Activated CD4-positive, alpha-beta T cell treated with anti-CD3 and anti-CD28 coated beads, Interleukin-2, amount 10 ng/mL, durations not matched to agents 7 days and 5 days (primary cell): ENCODE measurements at places on chromosomes 12 and 14.

- no peaks in the 10 kb centered on the region for H3K27me3 ChIP-seq
- H3K4me3 ChIP-seq, result no peak overlapping the region
- peak; percentile 30 for DNase-seq
- peak overlapping the region; percentile 9 for H3K27ac ChIP-seq
Observed at GRCh38 chr14:73463411-73463810, 5.1 kb upstream of the NUMB start.

- no peaks in the 10 kb centered on the region for H3K36me3 ChIP-seq
- H3K4me1 ChIP-seq, result no peaks in the 10 kb centered on the region
- peaks cover 9% of the 10 kb centered on the region for H3K27me3 ChIP-seq
- no peak for DNase-seq
Observed at GRCh38 chr12:95646781-95647190, 95.5 kb upstream of the USP44 start.

- peaks cover 11% of the 10 kb centered on the region for H3K4me1 ChIP-seq
- no peak overlapping the region for H3K4me3 ChIP-seq
- no peak overlapping the region for H3K27ac ChIP-seq
- no peaks in the 10 kb centered on the region for H3K27me3 ChIP-seq
Observed at GRCh38 chr12:93805736-93806141, 128.6 kb downstream of the CRADD start.

DNA sequence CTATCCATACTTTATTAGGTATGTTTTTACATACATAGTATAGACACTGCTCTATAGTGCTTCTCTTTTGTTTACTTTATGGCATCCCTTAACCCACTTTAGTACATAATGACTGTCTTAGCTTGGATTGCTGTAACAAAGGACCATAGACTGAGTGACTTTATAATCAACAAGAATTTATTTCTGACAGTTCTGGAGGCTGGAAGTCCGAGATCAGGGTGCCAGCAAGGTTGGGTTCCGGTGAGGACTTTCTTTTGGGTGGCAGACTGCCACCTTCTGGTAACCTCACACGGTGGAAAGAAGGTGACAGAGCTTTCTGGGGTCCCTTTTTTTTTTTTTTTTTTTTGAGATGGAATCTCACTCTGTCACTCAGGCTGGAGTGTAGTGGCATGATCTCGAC lies 48.6 kb upstream of the PPM1H start:
- H3K36me3 ChIP-seq, result no peaks in the 10 kb centered on the region
- H3K4me3 ChIP-seq, result no peak overlapping the region
- H3K27ac ChIP-seq, result no peak overlapping the region
- no peak for DNase-seq
- peaks cover 5% of the 10 kb centered on the region for H3K27me3 ChIP-seq

DNA sequence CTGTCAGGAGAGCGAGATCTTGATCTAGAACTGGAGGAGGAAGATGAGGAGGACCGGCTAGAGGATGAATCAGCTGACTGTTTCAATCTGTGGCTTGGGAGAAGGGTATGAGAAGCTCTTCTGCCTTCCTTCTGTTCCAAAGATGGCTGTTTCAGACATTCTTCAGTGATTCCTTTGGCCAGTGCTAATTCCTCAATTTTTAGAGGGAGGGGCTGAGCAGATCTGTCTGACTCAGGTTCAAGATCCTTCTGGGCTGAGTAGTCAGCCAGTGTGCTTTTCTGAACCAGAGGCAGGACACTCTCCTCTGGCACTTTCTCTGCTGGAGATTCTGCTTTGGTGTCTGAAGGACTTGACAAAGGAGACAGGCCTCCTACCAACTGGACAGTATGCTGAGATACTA lies 15.2 kb downstream of the ACIN1 start:
- no peak overlapping the region for H3K27ac ChIP-seq
- DNase-seq, result no peak

DNA sequence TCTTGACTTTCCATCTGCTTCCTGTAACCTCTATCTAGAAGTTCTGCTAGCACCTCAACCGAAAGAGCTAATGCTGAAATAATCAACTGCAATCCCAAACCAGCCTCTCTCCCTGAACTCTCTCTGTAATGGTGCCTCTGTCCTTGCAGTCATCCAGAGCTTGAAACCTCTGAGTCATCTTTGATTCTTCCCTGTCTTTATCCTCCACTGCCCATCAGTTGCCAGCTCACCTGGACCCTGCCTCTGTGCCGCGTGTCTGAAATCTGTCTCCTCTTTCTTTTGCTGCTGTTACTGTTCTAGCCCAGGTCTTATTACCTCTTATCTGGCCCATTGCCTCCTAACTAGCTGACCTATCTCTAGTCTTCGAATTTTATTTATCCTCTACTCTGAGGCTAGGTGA lies 15.5 kb downstream of the CLSTN3 start:
- peaks cover 11% of the 10 kb centered on the region for H3K4me1 ChIP-seq
- H3K36me3 ChIP-seq, result peaks cover 54% of the 10 kb centered on the region
- no peak for DNase-seq
- no peaks in the 10 kb centered on the region for H3K27me3 ChIP-seq
- no peak overlapping the region for H3K27ac ChIP-seq

- H3K36me3 ChIP-seq, result no peaks in the 10 kb centered on the region
- H3K4me1 ChIP-seq, result no peaks in the 10 kb centered on the region
- no peak overlapping the region for H3K27ac ChIP-seq
- no peaks in the 10 kb centered on the region for H3K27me3 ChIP-seq
- no peak for DNase-seq
Observed at GRCh38 chr14:105151838-105152793, 16.5 kb downstream of the JAG2 start.

- peaks cover 12% of the 10 kb centered on the region for H3K36me3 ChIP-seq
- H3K27me3 ChIP-seq, result no peaks in the 10 kb centered on the region
- peak; percentile 73 for DNase-seq
Observed at GRCh38 chr14:50001151-50001998, 108.5 kb downstream of the ARF6 start.

- H3K4me1 ChIP-seq, result peaks cover 29% of the 10 kb centered on the region
- DNase-seq, result no peak
- peaks cover 23% of the 10 kb centered on the region for H3K36me3 ChIP-seq
- H3K4me3 ChIP-seq, result no peak overlapping the region
- H3K27ac ChIP-seq, result no peak overlapping the region
- H3K27me3 ChIP-seq, result no peaks in the 10 kb centered on the region
Observed at GRCh38 chr14:59293935-59294661, 105.6 kb downstream of the DAAM1 start.

DNA sequence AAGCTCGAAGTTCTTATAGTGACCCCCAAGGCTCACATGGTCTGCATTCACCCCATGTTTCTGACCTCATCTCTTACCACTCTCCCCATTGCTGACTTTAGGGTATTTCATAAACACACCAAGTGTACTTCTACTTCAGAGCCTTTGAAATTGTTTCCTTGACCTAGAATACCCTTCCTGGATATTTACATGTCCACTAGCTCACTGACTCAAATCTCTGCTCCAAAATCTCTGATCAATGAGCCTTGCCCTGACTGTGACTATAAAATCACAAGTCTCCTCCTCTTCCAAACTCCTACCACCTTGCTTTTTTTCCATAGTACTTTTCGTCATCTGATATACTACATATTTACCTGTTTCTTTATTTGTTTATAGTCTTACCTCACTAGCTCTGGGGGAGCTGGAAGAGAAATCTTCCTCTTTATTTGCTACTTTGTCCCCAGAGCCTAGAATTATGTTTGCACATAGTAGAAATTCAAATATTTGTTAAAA lies 105.1 kb downstream of the RMST start:
- H3K4me3 ChIP-seq, result no peak overlapping the region
- DNase-seq, result no peak
- H3K27ac ChIP-seq, result no peak overlapping the region
- H3K27me3 ChIP-seq, result no peaks in the 10 kb centered on the region
- H3K4me1 ChIP-seq, result no peaks in the 10 kb centered on the region

GRCh38 chr12:74781991-74782485 lies 244.4 kb downstream of the ATXN7L3B start:
- no peaks in the 10 kb centered on the region for H3K27me3 ChIP-seq
- H3K4me1 ChIP-seq, result no peaks in the 10 kb centered on the region
- no peaks in the 10 kb centered on the region for H3K36me3 ChIP-seq
- H3K27ac ChIP-seq, result no peak overlapping the region

GRCh38 chr12:80412343-80412953 lies 31.6 kb upstream of the PTPRQ start:
- no peak overlapping the region for H3K4me3 ChIP-seq
- no peaks in the 10 kb centered on the region for H3K36me3 ChIP-seq
- peak; percentile 14 for DNase-seq
- no peak overlapping the region for H3K27ac ChIP-seq
- H3K27me3 ChIP-seq, result no peaks in the 10 kb centered on the region
- H3K4me1 ChIP-seq, result no peaks in the 10 kb centered on the region

DNA sequence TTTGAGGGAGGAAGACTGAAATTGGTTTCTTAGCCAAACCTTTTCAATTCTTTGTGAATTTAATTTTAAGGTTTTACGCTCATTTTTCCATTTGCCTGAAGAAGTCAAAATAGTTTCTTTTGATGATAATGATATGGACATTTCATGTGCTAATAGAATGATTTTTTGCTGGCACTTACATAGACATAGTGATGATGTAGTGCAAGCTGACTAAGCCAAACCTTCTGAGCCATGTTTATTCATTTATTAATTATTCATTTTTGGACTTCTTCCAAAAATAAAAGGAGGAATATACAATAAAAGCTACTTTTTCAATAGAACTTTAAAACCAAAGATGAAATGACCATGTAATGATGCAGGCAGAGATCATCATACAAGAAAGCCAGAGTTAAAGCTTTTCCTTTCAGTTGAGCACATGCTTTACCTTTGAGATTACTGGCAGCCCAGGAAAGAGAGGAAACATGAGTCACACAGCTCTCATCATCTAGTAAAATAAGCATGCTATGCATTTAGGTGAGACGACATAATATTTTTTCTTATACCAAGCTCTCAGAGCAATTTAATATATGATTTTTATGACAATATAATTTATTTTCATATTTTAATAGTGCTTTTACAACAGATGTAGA lies 24.8 kb downstream of the KCNA1 start:
- peaks cover 25% of the 10 kb centered on the region for H3K27me3 ChIP-seq
- DNase-seq, result no peak
- no peaks in the 10 kb centered on the region for H3K36me3 ChIP-seq
- H3K27ac ChIP-seq, result no peak overlapping the region
- H3K4me1 ChIP-seq, result no peaks in the 10 kb centered on the region
- no peak overlapping the region for H3K4me3 ChIP-seq

DNA sequence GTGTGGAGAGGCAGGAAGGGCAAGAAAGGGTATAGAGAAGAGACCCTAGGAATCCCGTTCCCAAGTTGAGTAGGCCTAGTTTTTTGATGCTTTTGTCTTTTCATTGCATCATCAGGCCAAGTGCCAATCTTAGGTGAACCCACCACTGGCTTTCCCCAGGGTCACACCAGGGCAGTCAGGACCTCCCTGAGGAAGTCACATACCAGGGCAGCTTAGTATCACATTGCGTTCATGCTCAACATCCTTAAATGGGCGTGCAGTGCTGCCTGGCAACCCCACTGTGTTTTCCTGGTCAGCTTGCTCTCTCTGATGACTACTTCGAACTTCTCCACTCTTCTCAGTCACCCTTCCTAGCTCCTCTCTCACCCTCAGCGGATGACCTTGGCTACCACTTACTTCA lies 9.0 kb downstream of the ASIC1 start:
- DNase-seq, result no peak
- H3K4me1 ChIP-seq, result peaks cover 11% of the 10 kb centered on the region
- peaks cover 2% of the 10 kb centered on the region for H3K27me3 ChIP-seq
- H3K4me3 ChIP-seq, result no peak overlapping the region
- no peaks in the 10 kb centered on the region for H3K36me3 ChIP-seq

DNA sequence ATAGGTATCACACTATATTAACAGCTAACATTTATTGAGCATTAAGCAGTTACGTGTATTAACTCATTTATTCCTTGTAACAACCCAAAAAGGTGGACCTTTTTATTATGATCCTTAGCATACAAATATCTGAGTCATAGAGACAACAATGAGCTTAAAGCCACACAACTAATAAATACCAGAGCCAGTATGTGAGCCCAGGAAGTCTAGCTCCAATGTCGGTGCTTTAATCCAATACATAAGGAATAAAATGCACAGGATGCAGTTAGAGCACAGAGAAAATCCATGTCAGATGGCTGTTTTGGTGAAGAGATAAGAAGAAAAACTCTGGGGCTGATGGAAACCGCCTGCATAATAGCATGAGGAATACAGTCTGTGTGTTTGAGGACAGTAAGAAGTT lies 888.6 kb downstream of the TMTC2 start:
- no peak overlapping the region for H3K4me3 ChIP-seq
- no peak for DNase-seq
- H3K4me1 ChIP-seq, result no peaks in the 10 kb centered on the region
- H3K27me3 ChIP-seq, result no peaks in the 10 kb centered on the region
- H3K27ac ChIP-seq, result no peak overlapping the region

- H3K27ac ChIP-seq, result no peak overlapping the region
- no peaks in the 10 kb centered on the region for H3K36me3 ChIP-seq
- H3K27me3 ChIP-seq, result peaks cover 2% of the 10 kb centered on the region
- DNase-seq, result no peak
Observed at GRCh38 chr14:76595266-76595665, 166.0 kb upstream of the VASH1 start.

- no peaks in the 10 kb centered on the region for H3K4me1 ChIP-seq
- H3K27ac ChIP-seq, result no peak overlapping the region
- no peak for DNase-seq
- no peak overlapping the region for H3K4me3 ChIP-seq
- H3K36me3 ChIP-seq, result no peaks in the 10 kb centered on the region
- no peaks in the 10 kb centered on the region for H3K27me3 ChIP-seq
Observed at GRCh38 chr12:119102274-119102673, 76.5 kb upstream of the HSPB8 start.

DNA sequence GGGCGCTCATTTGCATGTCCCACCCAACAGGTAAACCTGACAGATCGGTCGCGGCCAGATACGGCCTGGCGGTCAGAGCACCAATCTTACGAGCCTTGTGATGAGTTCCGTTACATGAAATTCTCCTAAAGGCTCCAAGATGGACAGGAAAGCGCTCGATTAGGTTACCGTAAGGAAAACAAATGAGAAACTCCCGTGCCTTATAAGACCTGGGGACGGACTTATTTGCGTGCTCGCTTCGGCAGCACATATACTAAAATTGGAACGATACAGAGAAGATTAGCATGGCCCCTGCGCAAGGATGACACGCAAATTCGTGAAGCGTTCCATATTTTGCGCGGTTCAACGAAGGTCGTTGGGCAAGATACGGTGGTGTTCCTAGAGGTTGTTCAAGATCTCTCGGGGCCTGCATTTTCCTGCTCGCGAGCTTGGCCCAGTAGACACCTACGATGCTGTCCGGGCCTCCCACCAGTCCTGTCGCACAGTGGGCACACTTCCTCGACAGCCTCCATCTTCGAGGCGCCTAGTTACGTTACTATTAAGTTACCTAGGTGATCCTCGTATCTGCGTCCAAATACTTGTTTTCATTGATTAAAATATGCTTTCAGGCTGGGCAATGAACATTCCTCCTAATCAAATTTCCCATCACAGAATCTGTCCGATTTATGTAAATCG lies at the start of gene RNU6-7:
Gene RNU6-7, plus strand, starts transcription at position 230 of the 675 bp plus-strand sequence.
- peaks cover 48% of the 10 kb centered on the region for H3K4me1 ChIP-seq
- peaks cover 2% of the 10 kb centered on the region for H3K36me3 ChIP-seq
- H3K27ac ChIP-seq, result peak within 1 kb of the TSS; percentile 97
- H3K27me3 ChIP-seq, result peaks cover 5% of the 10 kb centered on the region
- peak; percentile 15 for DNase-seq
